ENCODE measurements at places on chromosomes 4 and X. TPM values are rescaled to one million over a fixed set of nuclear protein-coding genes. Genes with fewer than 3 reads are reported as not detected.

- DNase-seq = peak; percentile 29
Measured at GRCh38 chr4:38805530-38806145, 1.0 kb upstream of the TLR1 start.

GRCh38 chr4:992297-993110 lies 700 bp downstream of the SLC26A1 start:
- DNase-seq = no peak

Gene NWD2
- total RNA-seq = not detected

DNA sequence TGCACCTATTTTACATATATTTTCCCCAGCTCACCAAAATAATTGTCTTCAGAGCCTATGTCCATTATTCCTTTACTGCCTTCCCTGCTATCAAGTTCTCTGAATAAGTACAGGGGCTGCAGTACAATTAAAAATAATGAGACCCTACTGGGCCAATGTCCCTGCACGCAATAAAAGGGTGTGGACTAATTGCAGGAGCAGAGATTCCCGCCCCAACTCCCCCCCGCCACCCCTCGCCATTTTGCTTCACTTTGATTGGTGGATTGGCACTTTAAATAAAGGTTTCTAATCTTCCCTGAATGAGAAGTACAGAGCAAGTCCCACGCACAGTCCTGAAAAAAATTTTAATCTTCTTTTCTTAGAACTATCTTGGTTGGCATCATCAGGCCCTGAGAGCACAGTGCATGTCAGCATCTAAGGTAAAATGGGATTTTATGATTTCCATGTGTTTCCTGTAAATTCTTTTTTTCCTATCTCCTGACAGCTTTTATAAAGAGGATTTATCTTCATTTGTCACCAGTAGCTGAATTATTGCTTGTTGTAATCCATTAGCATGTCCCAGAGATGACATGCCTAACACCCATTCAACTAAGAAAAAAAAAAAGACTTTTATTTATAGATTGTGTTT lies at the start of gene AMBN:
Gene AMBN (plus strand): TSS at position 302 of the 628 bp plus-strand sequence. CDS start 103 bp downstream, at position 405.
- DNase-seq = no peak

Gene MAGEB16
- total RNA-seq = not detected

DNA sequence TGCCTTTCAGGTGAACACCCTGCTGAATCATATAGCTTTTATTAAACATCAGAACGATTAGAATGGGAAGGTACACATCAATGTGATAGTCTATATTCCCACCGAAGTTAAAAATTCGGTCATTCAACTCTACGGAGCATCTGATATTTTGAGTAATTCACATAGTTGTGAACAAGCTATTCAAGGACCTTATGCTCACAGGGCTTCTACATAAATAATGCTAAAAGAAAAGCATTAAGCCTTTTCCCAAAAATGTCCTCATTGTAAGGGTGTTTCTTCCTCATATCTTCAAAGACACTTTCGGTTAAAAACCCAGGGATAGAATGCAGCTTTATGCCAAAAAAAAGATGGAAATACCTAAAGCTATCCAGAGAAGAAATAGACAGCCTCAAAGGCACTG lies 79.7 kb upstream of the EDNRA start:
- DNase-seq = no peak

Data from fibroblast of the aortic adventitia (primary cell).